Fibroblast of skin of left biceps (primary cell): ENCODE measurements at places on chromosomes 13 and 19.

- no peak for DNase-seq
These were observed 637.2 kb upstream of the MIR17HG start for GRCh38 chr13:90710164-90710759.

- no peak for DNase-seq
These were observed 34.3 kb downstream of the NAA16 start for GRCh38 chr13:41345165-41345913.

- DNase-seq: no peak
These were observed 2.6 kb upstream of the CLC start for GRCh38 chr19:39740395-39740794.

DNA sequence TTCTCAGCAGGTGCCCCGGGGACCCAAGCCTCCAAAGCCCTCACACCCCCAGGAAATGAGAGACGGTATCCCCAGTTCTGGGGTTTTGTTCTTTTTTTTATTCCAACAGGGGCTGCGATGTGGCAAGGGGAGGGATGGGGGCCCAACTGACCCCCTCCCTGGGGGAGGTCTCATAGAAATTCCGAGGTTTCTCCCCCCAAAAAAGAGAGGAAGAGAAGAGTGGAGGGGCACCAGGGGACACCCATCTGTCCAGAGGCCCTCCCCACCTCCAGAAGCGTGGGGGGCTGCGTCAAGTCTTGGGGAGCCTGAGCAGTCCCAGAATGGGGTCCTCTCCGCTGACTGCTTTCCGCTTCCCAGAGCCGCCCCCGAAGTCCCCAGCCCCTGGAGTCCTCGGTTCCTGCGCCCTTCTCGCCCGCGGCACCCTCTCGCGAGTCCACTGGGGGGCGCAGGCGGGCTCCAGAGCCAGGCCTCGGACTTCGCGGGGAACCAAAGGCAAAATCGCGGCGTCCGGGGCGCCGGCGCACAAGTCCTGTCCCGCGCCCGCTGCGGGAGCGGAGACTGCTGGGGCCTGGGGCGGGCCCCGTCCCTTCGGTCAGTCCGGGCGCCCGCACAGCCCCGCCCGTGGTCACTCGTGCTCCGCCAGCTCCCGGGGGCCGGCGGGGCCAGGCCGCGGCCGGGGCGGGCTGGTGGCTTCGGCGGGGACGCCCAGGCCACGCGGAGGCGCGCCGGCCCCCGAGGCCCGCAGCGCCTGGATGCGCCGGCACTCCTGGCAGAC lies 4.4 kb upstream of the ATP1A3 start:
- no peak for DNase-seq

GRCh38 chr19:56927294-56927693 lies 86.8 kb upstream of the PEG3 start:
- no peak for DNase-seq

DNA sequence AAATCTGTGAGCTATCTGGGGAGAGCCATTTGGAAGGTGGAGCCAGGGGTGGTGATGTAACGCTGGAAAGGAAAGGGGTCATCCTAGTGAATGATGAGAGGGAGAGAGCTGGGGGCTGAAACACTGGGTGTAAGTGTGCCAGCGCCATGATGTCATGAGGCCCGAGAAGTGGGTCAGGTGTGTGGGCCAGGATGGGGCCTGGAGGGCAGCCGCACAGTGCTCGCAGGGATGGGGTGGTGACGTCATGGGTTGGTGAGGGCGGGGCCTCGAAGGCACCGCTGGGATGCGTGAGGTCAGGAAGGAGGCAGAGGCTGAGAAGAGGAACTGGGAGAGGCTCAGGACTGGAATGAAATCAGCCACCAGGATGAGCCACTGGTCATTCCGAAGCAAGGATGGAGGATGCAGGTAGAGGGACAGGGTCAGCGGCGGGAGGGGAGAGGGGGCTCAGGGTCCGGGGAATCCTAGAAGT lies 4.4 kb downstream of the CCDC61 start:
- DNase-seq: no peak

GRCh38 chr19:50488389-50489194 lies 11.9 kb upstream of the GARIN5A start:
- DNase-seq: no peak

GRCh38 chr19:2254064-2254872 lies 1.9 kb downstream of the JSRP1 start:
- DNase-seq: no peak

DNA sequence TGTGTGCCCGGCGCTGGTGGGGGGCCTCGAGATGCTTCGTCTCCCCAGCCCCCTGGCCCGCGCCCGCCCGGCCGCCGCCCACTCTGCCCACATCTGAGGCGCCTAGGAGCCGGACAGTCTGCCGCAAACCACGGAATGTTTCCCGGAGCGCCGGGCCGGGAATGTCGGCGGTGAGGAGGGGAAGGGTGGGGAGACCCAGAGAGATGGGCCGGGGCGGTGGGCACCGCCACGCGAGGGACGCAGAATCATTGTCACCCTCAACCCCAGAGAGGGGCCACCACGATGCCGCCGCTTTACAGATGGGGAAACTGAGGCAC lies 46.1 kb upstream of the NFIC start:
- no peak for DNase-seq

DNA sequence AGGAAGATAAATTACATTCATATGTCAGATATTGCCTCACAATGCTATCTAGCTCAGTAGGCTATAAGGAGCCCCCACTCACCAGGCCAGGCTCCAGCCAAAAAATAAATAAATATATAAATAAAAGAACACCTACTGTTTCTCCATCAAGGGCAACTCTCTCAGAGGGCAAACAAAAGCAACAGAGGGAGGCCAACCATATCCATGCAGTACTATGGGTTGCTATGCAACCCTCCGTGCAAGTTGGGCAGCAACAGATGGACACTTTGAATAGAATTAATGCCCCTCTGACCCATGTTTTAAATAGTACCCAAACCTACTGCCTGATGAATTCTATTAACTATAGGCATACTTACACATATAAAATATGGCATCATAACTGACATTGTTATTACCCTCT lies 279.8 kb upstream of the EDNRB start:
- no peak for DNase-seq

DNA sequence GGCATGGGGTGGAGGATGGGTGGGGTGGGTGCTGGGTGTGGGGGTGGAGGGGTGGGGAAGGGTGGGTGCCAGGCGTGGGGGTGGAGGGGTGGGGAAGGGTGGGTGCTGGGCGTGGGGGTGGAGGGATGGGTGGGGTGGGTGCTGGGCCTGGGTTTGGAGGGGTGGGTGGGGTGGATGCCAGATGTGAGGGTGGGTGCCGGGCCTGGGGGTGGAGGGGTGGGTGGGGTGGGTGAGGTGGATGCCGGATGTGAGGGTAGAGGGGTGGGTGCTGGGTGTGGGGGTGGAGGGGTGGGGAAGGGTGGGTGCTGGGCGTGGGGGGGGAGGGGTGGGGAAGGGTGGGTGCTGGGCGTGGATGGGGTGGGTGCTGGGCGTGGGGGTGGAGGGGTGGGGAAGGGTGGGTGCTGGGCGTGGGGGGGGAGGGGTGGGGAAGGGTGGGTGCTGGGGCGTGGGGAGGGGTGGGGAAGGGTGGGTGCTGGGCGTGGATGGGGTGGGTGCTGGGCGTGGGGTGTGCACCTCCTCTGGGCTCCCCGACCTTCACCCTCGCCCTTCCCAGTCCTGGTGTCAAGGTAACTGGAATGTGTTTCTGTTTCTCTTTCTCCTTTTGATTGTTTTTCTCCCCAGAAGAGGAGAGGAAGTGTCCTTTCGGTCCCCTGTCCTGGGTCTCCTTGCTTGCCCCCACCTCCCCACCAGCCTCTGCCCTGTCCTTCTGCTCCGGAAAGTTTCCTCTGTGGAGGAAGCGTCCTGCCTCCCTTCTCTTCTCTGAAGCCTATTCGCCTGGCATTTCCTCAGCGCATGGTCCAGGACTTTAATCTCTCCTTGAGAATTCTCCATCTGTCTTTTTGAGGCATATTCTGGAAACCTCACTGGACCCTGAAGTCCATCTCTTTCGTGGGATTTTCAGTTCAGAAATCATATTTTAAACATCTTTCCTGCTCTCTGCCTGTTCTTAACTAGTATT lies 22.9 kb upstream of the CFAP97D2 start:
- DNase-seq: no peak

- no peak for DNase-seq
These were observed 41.4 kb upstream of the OBI1 start for GRCh38 chr13:78700121-78700910.

DNA sequence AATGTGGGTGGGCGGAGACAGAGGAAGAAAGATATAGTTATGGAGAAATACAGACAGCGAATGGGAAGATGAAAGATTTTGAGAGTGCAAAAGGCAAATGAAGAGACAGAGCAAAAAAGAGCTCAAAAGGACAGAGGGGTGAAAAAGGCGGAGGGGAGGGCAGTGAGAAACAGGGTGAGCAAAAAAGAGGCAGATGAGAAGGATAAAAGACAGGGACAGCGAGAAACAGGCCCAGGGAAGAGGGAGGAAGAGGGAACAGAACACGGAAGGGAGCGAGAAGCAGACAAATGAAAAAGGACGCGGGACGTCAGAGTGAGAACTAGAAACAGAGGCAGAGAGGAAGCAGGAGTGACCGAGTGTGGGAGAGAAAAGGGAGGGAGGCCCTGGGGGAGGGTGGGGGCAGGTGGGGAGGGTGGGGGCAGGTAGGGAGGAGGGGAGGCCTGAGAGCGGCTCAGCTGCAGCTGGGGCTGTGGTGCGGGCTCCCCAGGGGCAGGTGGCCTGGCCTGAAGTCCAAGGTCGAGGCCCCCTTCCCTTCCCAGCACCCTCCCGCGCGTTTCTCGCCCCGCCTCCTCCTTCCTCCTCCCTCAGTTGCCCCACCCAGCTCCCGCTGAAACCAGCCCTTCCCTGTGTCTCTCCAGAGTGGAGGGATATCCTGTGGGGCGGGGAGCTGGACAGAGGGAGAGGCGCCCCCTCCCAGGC lies 2.9 kb downstream of the KLK1 start:
- DNase-seq: no peak

DNA sequence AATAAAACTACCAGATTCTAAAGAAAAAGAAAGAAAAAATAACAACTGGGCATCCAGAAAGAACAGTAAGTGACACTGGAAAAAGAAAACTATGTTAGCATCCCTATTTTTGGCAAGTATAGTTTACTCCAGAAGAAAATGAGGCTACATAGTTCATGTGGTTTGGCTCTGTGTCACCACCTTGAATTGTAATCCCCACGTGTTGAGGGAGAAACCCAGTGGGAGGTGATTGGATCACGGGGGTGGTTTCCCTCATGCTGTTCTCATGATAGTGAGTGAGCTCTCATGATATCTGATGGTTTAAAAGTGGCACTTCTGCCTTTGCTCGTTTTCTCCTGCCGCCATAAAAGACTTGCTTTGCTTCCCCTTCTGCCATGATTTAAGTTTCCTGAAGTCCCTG lies 76.9 kb downstream of the ITGBL1 start:
- peak; percentile 76 for DNase-seq

- DNase-seq: peak; percentile 61
These were observed at the start of gene SLC8A2 for GRCh38 chr19:47471733-47472457. Gene SLC8A2, minus strand, starts transcription at chr19:47471893. Its CDS starts 5,490 bp downstream, at chr19:47466403.

DNA sequence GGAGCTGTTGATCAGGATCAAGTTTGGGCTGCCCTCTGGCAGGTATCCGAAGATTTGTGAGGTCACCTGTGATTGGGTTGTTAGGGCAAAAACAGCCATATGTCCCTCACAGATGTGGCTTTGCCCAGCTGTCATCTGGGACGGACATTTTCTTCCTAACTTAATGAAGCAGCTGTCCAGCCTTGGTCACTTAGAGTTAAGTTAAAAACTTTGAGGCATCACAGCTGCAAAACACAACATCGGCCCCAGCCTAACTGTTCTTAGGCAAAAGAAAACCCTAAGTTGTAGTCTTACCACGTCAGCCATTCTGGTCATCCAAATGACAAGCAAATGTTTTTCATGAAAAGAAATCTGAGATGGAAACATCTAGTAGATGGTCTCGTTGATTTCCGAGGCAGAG lies 318.4 kb downstream of the DCLK1 start:
- DNase-seq: no peak

DNA sequence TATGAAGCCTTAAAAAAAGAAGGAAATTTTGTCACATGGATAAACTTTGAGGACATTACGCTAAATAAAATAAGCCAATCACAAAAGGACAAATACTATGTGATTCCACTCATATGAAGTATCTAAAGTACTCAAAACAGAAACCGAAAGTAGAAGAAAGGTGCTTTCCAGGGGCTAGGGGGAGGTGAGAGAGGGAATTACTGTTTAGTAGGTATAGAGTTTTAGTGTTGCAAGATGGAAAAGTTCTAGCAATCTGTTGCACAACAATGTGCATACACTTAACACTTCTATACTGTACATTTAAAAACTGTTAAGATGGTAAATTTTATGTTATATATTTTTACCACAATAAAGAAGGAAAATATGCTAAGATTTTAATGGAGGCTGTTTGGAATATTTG lies 83.0 kb downstream of the POLR1D start:
- no peak for DNase-seq

- DNase-seq: no peak
These were observed 633.9 kb upstream of the MIR17HG start for GRCh38 chr13:90713441-90714133.

- no peak for DNase-seq
These were observed 6.6 kb downstream of the ZNF599 start for GRCh38 chr19:34766386-34766785.

- DNase-seq: no peak
These were observed 99.4 kb upstream of the SOX21 start for GRCh38 chr13:94811753-94812152.

GRCh38 chr13:40146611-40147117 lies 491.2 kb downstream of the COG6 start:
- DNase-seq: no peak

DNA sequence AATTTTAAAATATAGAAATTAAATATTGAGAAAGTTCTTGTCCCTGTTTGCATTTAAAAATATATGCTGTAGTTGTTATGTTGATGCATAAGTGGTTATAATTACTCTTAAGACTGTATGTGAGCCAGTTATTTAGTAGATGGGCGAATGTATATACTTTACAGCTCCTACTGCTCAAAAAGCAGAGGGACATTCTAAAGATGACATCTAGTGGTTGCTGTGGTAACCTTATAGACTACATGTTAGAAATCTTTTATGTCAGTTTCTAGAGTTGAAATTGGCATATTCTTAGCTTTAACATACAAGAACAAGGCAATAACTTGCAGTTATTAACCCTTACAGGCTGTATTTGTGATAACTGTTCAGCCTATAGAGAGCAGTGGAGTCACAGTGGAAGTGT lies 160.5 kb downstream of the OLFM4 start:
- DNase-seq: no peak

- peak; percentile 48 for DNase-seq
These were observed 270.6 kb downstream of the GPC5 start for GRCh38 chr13:91668866-91669495.

DNA sequence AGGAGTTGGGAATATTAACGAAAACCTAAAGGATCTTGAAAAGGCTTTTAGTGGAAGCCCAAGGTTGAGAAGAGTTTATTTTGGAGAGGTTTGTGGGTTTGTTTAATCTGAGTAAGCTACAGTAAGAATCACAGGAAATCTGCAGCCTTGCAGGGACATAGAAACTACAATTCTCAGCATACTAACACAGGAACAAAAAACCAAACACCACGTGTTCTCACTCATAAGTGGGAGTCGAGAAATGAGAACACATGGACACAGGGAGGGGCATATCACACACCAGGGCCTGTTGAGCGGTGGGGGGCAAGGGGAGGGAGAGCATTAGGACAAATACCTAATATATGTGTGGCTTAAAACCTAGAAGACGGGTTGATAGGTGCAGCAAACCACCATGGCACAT lies 8.7 kb upstream of the SIAH3 start:
- DNase-seq: no peak
